Right lobe of liver (tissue), 6 donors: ENCODE measurements at places on chromosomes 5 and 9. TPM values are rescaled to one million over a fixed set of nuclear protein-coding genes. Genes with fewer than 3 reads are reported as not detected.

IL9 gene
- not detected for total RNA-seq

CDX1 gene
- total RNA-seq: not detected

PCDHB2 gene
- total RNA-seq: not detected

IL13 gene
- not detected for total RNA-seq

MCCC2 gene
- 70.4 TPM for total RNA-seq

PCDHGB2 gene
- total RNA-seq: 0.51 TPM

TTLL11 gene
- total RNA-seq: 3.5 TPM

FAM221B gene
- not detected for total RNA-seq

SPATA31D4 gene
- not detected for total RNA-seq

ORM2 gene
- 3,750 TPM for total RNA-seq

CDK9 gene
- 107 TPM for total RNA-seq

NR2F1-AS1 gene
- total RNA-seq: 3.8 TPM

CD72 gene
- total RNA-seq: 2.7 TPM

GARIN3 gene
- not detected for total RNA-seq

CAPSL gene
- total RNA-seq: not detected

ANXA2R gene
- 0.75 TPM for total RNA-seq

MCC gene
- total RNA-seq: 35.2 TPM

PCDHGA7 gene
- 0.66 TPM for total RNA-seq

NUDT12 gene
- total RNA-seq: 15.9 TPM

FASTKD3 gene
- total RNA-seq: 3.8 TPM

EGFLAM gene
- total RNA-seq: 2.1 TPM

PCDHGB7 gene
- total RNA-seq: 1.8 TPM

PFN3 gene
- not detected for total RNA-seq

PCDHGC4 gene
- 0.31 TPM for total RNA-seq

ITK gene
- total RNA-seq: 1.2 TPM
